Stimulated activated CD4-positive, alpha-beta T cell treated with anti-CD3 and anti-CD28 coated beads, Interleukin-1b, Interleukin-23, amount 100 ng/mL, for 4 hours (primary cell): ENCODE measurements at places on chromosomes 16 and 17.

DNA sequence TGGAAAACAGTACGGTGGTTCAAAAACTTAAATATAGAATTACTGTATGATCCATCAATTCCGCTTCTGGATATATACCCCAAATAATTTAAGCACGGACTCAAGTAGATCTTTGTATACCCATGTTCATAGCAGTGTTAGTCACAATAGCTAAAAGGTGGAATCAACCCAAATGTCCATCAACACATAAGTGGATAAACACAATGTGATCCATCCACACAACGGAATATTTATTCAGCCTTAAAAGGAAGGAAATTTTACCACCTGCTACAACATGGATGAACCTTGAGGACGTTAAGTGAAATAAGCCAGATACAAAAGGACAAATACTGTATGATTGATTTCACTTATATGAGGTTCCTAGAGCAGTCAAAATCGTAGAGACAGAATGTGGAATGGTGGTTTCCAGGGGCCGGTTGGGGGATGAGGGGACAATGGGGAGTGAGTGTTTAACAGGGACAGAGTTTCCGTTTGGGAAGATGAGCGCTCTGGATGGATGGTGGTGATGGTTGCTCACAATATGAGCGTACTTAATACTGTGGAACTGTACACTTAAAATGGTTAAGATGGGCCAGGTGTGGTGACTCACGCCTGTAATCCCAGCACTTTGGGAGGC is 5.4 kb upstream of the RNF222 start:
- DNase-seq, result no peak

DNA sequence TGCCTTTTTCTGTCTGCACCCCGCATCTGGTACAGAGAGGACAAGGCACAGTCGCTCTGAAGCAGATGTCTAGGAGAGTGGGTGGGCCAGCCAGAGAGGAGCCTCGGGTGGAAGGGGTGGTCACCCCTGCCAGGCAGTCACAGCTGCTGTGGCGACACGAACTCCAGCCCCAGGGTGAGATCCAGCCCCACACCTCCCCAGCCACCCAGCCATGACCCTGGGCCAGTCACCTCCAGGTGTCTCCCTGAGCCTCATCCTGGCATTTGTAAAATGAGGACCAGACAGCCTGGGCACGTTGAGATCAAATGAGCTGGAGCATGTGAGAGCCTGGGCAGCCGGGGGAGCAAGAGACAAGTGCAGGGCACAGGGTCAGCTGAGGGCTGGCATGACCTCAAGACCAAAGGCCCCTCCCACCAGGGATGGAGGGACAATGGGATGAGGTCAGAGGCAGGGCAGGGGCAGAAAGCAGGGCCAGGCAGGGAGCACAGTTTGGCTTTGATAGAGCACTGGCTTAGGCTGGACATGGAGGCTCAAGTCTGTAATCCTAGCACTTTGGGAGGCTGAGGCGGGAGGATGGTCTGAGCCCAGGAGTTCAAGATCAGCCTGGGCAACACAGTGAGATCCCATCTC is 7.7 kb downstream of the ADAM11 start:
- no peak for DNase-seq

DNA sequence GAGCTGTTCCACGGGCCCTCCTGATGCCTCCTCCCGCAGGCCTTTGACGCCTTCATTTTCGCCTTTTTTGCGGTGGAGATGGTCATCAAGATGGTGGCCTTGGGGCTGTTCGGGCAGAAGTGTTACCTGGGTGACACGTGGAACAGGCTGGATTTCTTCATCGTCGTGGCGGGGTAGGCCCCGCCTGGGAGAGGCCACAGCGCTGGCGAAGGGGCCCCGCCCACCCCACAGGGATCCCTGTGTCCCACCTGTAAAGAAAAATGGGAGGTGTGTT is 29.7 kb downstream of the TPSG1 start:
- DNase-seq, result no peak

GRCh38 chr16:68823401-68824135 is 19.8 kb upstream of the TANGO6 start:
- DNase-seq, result no peak

- DNase-seq, result no peak
Observed at GRCh38 chr17:7222093-7222971, 2.6 kb downstream of the ACADVL start.

- no peak for DNase-seq
Observed at GRCh38 chr17:42586514-42587230, 9.1 kb upstream of the PSMC3IP start.

DNA sequence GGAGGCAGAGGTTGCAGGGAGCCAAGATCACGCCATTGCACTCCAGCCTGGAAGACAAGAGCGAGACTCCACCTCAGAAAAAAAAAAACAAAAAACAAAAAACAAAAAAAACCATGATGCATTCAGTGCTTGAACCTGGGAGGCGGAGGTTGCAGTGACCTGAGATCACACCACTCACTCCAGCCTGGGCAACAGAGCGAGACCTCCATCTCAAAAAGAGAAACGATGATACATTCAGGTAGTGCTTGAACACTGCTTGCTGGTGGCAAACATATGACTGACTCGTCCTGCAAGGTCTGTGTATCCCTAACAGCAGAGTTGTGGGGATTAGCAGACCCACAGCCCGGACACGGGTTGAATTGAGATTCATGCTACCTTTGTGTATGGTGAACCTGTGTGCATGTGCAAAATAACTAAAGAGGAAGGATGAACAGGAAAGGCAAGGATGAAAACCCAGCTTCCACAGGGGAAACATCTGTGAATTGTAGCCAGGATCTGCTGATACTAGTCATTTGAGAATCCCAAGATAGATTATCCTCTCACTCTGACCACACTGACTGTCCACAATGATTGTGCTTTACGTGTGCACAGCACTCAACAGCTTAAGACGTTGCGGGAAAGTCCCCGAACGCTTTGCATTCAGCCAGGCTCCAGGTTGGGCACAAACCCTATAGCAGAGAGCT is 52.4 kb upstream of the MRPS23 start:
- DNase-seq, result no peak

DNA sequence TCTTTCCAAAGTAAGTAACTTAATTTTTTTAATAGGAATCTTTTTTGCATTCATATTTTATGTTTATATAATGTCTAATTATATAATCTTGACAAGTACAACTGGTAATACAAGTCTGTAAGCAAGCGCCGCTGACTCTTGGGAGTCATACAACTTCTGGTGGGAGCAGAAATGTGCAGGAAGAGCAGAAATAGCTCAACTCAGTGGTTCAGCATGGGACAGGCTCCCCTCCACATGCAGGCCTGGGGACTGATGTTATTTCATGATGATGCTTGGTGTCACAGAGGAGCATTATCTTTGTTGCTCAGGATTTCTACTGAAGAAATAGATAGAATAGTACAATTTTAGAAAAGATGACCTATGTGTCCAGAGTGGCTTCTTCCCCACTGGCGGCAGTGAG is 10.7 kb downstream of the UQCRC2 start:
- DNase-seq, result no peak

- DNase-seq, result peak; percentile 80
Observed at GRCh38 chr17:49556223-49556943, 19.3 kb upstream of the NXPH3 start.

DNA sequence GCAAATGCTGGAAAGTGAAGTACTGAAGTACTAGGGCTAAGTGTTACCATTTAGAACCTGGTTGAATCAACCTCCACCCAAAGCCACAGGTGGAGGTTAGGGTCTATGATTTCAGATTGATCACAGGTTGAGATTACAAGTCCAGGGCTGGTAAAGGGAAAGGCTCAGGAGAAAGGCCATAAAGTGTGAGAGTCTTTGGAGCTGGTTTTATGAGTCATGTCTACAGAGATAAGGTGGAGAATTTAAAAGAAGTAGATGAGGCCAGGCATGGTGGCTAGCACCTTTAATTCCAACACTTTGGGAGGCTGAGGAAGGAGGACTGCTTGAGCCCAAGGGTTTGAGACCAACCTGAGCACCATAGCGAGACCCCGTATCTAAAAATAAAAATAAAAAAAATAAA is 221.7 kb upstream of the CDH11 start:
- no peak for DNase-seq

GRCh38 chr17:75531721-75532072 is 6.2 kb downstream of the LLGL2 start:
- no peak for DNase-seq

DNA sequence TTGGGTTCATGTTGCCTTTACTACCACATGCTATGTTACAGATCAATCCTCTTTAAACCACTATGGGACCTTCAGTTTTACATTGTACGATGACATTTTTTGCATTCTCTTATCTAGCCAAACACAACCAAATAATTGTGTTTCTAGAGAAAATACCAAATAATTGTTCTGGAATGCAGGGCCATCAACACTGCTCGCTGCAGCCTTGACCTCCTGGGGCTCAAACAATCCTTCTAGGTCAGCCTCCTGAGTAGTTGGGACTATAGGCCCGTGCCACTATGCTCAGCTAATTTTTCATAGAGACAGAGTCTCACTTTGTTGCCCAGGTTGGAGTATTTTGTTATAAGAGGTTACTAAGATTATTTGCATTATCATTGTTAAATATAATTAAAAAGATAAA is 237.5 kb upstream of the PMFBP1 start:
- no peak for DNase-seq

GRCh38 chr16:57615813-57616212 is 12.6 kb upstream of the ADGRG1 start:
- no peak for DNase-seq

DNA sequence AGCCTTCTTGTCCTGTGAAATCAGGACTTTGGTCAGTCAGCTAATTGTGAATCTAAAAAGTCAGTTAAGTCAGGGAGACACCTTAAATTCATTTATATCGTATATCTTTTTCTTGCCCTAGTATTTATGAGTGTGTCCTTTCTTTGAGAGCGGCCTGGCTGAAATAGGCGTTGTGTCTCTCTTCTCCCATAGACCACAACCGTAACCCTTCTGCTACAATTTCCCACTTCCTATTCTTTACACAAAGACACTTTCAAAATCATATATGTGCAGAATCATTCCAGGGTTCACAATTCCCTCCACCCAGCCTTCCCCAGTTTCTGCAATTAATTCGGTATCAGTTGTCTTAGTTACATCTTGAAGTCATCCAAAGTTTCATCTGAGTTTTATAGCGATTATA is 14.0 kb upstream of the COTL1 start:
- DNase-seq, result no peak

DNA sequence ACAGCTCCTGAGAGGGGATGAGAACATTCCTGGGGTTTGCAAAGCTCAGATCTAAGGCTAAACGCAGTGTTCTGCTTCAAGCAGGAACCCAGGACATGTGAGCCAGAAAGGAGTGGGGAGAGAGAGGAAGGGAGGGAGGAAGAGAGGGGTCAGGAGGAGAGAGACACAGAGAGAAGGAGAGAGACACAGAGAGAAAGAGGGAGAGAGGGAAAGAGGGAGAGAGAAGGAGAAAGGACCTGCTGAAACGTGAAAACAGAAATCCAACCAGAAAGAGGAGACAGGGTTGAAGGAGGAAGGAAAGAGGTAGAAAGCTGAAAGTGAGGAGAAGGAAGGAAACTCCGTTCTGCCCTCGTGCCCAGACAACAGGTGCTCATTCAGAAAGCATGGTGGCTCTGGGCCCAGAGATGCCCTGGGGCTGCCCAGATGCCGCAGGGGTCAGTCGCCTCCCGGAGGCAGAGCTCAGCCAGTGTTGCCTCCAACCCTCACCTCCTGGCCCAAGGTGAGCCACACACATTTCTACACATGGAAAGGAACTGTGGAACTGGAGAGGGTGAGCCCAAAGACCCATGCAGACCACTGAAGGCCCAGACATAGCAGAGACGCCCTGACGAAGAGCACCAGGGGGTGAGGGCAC is 49.0 kb upstream of the ENPP7 start:
- no peak for DNase-seq

DNA sequence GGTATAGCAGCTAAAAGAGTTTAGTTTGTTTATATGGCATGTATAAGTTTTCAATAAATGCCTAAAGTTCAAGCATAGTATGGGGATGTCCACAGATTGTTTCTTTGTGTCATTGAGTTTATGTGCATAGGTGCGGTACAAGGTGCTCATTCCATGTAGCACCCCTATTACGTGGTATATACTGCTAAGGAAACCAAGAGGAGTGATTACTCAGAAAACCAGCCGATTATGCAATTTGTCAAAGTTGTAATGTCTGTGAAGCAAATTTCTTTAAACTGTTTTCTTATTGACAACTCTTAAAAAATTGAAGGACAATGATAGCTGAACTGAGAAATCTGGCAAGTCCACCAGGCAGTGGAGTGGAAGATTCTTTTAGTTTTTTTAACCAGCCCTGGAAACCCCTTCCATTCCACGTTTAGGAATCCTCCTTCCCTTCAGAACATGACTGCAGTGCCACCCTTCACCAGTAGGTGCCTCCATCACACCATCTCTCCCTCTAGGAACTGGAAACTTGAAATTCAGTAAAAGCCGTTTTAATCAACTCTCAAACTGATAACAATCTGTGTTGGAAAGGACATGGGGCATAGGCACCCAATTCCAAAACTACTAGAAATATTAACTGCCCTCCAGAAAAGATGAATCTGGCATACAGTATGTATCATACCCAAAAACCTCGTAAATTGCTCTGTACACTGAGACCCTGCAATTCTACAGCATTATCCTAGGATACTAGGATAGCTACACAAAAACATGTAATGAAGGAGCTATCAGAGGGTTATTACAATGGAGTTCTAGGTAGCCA is 43.5 kb downstream of the REXO5 start:
- DNase-seq, result peak; percentile 65

DNA sequence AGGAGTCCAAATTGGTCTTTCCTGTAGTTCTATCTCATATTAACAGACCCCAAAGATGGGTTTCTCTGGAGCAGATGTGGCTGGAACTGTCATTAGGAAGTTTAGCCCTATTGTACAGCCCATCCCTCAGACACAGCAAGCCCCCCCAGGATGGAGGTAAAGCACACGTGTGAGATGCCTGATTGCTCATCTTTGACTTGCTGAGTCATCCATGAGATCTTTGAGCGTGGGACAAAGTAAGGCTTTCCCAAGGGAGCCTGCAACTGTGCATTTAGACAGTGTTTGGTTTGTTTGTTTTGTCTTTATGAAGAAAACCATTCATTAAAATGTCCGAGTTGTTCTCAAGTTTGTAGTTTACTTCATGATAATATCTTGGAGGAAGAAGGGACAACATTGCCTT is 145.3 kb upstream of the CDH13 start:
- no peak for DNase-seq

- no peak for DNase-seq
Observed at GRCh38 chr17:57918017-57918895, 37.0 kb downstream of the CUEDC1 start.

DNA sequence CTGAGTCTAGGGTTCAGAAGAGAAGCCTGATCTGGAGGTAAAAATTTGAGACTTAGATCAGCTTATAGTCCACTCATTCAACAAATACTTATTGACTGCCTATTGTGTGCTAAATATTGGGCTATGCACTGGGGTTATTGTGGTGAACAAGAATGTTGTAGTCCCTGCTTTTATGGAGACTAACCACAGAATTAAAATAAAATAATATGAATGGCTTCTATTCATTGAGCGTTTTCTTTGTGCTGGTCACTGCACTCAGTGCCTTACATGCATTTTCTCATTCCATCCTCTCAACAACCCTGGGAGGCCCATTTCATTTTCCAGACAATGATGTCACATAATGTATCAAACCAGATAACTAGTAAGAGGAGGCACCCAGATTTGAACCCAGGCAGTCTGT is 4.8 kb downstream of the NEK8 start:
- DNase-seq, result no peak
